ENCODE measurements at places on chromosomes 16 and 17. TPM values are rescaled to one million over a fixed set of nuclear protein-coding genes. Genes with fewer than 3 reads are reported as not detected.

- DNase-seq = peak; percentile 68
These were observed 41.0 kb upstream of the CHMP6 start for GRCh38 chr17:80950466-80951120.

PIRT gene
- not detected for total RNA-seq

- no peak for DNase-seq
These were observed 39.7 kb downstream of the VPS35L start for GRCh38 chr16:19595043-19595767.

PMFBP1 gene
- 0.30 TPM for total RNA-seq

- DNase-seq = no peak
These were observed 54.7 kb upstream of the CRHR1 start for GRCh38 chr17:45729294-45729907.

SLC16A13 gene
- total RNA-seq = 5.4 TPM

CCL11 gene
- not detected for total RNA-seq

- DNase-seq = no peak
These were observed 2.1 kb upstream of the RCVRN start for GRCh38 chr17:9907131-9907530.

DNA sequence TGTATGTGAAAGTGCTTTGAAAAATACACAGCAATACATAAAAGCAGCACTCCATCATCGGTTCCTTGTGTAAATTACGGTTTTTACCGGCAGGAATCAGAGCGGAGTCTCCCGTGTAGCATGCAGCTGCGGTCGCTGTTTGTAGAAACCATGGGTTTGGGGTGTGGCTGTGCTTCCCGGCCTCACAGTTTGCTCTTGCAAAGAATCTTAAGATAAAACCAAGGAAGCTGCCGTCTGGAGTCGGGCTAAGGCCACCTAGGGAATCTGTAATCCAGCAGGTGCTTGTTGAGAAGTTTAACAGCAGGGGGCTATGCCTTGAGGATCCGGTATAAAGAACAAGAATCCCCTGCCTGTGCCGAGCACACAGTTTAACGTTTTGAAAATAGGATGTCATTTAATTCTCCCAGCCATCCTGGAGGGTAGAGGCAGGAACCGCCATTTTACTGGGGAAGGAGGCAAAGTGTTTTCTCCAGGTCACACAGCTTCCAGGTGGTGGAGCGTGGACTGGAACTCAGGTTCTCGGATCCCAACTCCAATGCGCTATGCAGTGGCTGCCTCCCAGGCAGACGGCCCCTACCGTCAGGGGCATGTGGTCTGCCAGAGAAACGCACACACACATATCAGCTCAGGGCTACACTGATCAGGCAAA is 6.0 kb upstream of the TLCD3A start:
- no peak for DNase-seq

DNA sequence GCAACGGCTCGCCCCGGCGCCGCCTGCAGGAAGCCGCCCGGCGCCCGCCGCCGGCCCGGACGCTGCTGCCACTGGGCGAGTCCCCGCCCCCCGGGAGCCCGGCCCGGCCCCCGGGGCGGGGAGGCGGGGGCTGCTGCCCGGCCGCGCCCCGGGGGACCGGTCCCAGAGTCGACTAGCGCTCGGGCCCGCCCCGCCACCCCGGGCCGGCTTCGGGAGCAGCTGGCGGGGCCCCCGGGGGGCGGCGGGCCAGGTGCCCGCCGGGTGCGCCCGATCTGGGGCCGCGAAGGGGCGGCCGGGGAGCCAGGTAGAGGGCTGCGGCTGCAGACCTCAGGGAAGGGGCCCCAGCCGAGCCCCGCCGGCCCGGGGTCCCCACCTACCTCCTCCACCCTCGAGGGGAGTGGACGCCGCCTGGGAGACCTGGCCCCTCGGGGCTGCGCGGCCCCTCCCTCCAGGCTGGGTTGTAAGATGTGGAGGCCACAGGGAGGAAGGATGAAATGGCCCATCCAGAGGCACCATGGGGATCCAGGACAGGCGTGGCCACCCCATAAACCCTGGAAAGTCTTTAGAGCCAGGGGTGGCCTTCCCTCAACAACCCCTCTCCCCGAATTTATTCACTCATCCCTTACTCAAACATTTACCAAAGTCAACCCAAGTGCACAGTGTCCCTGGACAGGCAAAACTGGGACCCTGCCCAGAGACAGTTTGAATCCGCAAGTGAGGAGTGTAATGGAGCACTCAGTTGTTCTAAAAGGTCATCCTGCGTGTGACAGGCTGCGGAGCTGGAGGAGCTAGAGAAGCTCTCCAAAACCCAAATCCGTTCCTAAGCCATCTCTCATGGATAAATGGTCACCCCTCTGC is at the start of gene CDYL2:
CDYL2 (minus strand) TSS at position 73 of the 858 bp plus-strand sequence. CDS start 425 bp downstream, outside the sequence.
- DNase-seq = no peak

PITPNM3 gene
- total RNA-seq = 5.7 TPM

All from chondrocyte (in vitro differentiated cells).